ENCODE measurements at places on chromosomes 6 and 20.

- DNase-seq, result no peak
Observed at GRCh38 chr6:36038120-36038876, 10.7 kb downstream of the MAPK14 start.

DNA sequence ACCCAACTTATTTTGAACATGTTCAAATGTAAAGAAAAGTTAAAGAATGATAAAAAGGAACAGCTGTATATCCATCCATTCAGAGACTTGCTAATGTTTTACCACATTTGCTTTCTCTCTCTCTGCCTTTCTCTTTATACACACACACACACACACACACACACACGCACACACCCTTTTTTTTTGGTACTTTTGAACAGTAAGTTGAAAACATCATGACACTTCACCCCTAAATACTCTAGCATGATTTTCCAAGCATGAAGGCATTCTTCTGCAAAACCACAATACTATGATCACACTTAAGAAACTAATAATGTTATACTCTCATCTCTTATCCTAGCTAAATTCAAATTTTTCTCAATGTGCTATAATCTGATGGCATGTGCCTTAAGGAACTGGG lies 192.3 kb downstream of the UTRN start:
- DNase-seq, result no peak

DNA sequence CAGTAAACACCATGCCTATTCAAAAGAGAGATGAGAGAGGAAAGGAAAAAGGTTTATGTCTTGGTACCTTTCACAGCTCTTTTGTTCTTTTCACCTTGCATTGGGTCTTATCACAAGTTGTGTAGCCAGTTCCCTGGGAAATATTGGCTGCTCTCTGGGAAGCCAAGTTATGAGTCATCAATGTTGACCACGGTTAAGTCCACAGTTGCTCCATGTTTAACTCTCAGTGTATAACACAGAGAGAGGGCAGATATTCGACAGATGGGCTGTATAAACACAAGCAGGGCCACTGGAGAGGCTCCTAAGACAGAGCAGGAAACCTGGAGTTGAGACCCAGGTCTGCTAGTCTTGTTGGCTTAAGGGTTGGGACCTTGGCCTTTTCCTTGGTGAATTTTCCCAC lies 718.6 kb downstream of the QKI start:
- DNase-seq, result no peak

GRCh38 chr20:2688041-2688591 lies 4.5 kb upstream of the EBF4 start:
- no peak for DNase-seq

DNA sequence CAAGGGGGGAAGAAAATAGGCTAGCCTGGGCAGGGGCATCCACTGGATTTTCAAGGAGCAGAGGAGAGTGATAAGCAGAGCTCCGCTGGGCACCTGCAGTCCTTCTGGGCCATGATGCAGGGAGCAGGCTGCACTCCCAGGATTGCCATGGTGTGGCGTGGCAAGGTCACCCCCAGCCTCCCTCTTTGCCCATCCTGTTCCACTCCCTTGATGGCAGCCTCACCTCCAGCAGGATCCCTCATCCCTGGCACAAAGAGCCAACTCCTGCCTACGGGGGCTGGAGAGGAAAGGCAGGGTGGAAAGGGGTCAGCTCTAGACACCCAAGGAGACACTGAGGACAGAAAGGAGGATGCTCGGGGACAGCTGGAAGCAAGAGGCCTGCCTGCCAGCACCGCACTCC lies 22.4 kb upstream of the MYMX start:
- no peak for DNase-seq

DNA sequence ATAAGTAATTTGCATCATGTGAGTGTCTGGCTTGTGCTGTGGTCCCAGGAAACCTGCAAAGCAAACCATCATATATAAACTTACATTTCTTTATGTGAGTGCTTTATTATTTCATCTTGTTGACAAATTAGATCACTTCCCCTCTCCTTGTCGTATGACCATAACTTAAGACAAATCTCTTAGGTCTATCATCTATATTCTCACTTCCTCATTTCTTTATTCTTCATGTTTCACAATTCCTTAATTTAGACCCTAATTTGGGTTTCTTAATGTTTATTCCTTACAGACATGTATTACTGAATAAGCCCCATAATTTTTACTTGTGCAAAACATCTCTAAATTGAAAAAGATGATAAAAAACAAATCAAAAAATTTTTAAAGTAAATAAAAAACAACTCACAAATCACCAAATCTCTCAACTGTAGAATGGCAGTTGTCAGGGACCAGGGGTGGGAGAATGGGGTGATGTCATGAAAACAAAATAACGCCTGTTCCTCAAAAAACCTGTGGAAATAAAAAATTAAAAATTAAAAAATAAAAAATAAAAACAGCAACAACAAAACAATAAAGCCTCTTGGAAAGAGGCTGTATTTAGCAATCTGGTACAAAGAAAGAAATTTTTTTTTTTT lies 49.5 kb upstream of the FBXO30 start:
- no peak for DNase-seq

DNA sequence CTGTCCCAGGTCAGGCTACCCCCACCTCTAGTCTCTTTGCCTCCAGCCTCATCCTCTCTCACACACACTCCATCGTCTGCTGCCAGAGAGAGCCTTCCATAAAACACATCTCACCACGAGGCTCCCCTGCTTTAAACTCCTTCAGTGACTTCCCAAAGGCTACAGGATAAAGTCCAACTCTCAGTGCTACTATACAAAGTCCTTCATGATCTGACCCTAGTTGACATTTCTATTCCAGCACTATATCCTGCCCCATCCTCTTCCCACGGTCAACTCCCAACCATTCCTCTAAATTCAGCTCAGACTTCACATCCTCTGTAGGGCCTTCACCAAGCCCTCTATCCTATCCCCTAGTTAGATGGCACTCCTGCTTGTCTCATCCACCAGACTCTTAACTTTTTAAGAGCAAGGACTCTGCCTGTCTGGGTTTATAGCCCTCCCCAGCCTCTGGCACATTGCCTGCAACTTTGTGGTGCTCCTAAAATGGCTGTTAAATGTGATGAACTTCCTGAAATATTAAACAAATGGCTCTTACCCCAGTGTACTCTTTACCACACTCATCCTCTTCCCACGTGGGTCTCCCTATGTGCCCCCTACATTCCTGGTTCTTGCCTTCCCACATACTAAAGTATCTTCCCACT lies 36.1 kb downstream of the KIF16B start:
- no peak for DNase-seq

GRCh38 chr20:61510778-61511330 lies 258.8 kb downstream of the CDH4 start:
- DNase-seq, result no peak

- no peak for DNase-seq
Observed at GRCh38 chr6:92977018-92977417, 442.3 kb downstream of the EPHA7 start.

- no peak for DNase-seq
Observed at GRCh38 chr20:63690898-63691710, 5.3 kb upstream of the TNFRSF6B start.

GRCh38 chr20:2465100-2465499 lies 5.5 kb downstream of the SNRPB start:
- no peak for DNase-seq

DNA sequence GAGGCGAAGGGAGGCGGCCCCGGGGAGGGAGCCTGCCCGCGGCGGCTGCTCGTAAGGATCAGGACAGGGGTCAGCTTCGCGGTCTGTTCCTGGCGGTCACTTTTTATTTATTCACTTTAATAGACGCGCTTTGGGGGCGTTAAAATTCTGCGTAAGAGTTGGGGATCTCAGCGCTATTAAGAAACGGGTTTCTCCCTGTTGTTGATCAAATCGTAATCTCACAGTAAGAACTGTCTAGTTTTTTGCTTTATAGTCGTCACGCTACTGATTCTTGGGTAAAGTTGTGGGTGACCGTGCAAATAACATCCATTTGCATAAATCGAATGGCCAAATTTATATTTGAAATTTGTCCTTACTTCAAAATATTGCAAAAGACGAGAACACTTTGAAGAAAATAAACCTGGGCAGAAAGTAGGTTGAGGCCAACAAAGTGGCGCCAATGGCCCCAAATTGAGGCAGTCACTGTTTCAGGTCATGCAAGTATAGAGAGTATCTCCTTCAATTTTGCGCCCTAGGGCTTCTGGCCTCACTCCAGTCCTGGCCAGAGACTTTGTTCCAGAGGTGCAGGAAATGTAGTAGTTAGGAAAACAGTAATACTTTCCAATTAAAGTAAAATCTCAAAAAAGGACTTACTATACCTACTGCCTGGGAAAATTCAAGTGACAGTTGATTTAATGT lies 963 bp upstream of the RMND1 start:
- no peak for DNase-seq

DNA sequence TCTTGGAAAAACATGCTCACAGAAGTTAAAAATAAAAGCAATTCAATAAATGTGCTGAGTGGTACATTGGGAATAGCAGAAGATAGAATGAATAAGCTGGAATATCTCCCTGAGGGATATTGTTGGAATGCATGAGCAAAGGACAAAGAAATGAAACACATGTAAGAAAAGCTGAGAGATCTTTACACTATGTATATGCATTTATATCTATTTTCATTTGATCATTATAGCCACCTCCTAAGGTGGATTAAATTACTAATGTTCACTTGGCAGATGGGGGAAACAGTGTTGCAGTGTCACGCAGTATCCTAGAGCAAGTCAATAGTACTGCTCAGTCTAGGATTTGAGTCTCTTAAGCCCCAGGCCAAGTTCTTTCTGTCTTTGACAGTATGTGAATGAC lies 542.0 kb upstream of the MARCKS start:
- no peak for DNase-seq

DNA sequence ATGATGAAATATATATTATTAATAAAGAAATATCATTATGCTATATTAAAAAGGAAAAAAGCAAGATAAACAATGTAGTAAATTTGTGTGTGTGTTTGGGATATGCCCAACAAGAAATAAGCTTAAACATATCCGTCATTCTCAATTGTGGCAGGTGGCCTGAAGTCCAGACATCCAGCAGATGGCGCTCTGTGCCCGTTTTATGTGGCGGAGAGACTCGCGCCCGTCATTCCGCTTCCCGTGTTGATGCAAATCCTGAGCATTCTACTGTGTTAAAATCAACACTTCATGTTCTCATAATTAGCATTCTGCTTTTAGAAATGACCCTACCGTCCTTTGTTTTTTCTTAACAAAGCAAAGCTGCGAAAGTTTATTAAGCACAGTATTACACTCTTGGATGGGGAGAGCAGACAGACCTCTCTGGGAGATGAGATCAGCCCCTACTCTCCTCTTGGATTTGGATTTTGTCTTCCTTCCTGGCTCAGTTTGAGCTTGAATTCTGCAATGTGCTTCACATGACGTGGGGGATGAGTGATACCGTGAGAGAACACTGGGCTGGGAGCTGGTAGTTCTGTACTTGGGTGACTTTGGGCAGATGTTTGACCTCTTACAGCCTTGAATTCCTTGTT lies 125.8 kb downstream of the MCHR2 start:
- DNase-seq, result peak; percentile 19

DNA sequence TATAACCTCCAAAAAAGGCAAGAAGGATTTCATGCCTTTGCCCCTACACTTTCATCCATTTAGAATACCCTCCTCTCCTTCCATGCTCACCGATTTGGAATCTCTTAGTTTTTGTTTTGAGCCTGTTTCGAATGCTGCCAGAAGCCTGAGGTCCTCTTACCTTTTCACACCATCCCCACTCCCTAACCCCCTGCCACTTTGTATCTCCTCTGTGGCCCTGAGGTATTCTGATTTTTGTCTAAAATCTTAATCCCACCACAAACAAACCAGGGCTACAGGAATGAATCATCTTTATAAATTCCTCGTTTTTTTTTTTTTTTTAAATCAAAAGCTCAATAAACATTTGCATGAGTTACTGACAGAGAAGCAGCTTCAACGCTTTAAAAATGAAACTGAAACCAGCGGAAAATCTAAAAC lies 1.6 kb upstream of the RPS12 start:
- no peak for DNase-seq

DNA sequence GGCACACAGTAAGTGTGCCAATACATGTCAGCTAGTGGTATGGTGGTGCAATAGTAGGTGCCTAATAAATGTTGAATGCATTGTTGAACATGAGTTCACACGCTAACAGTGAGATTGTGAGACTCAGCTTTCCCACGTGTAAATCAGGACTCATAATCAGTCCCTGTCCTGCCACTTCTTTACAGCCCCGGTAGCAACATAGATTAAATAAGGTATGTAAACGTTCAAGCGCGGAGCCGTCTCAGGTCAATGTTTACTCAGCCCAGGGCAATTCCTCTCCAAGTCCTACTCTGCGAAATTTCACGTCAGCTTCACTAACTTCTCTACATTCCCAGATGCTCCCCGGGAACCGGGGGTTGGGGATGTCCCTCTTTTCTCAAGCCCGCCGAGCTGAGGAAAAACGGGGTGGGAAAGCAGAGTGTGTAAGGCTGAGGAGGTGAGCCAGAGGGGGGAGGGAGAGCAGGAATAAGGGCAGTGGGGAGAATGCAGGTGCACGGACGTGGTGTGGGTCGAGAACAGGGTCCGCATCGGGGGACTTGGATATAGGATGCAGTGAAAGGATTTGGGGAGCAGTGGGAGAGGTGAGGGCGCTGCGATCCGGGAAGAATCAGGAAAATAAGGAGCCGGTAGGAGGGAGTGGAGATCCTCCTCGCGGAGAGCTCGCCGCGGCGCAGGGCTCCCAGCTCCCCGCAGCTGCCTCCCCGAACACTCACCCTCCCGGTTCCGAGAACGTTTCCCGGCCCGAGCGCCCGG lies 544 bp upstream of the TP53INP2 start:
- DNase-seq, result no peak

DNA sequence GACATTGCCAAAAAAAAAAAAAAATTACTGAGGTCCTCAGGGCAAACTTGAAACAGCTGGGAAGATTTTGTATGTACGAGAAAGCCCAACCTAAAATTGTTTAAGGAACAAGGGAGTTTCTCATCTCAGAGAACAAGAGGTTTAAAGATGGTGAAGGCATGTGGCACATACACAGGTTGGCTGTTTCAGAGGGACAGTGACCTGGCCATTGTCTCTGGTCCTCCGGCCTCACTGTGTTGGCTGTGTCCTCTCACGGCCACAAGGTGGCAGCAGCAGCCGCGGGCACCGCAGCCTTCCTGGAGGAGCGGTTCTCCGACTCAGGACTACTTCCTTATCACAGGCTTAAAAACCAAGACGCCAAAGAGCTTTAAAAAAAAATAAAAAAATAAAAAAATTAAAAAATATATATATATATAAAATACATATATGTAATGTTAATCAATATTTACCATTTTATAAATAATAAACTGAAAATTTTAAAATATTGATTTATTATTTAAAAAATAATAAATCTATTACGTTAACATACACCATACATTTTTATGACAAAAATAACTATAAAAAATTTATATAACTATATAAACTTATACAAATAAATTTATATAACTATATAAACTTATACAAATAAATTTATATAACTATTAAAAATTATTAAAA lies 52.8 kb downstream of the GTF2H5 start:
- peak; percentile 45 for DNase-seq
